ENCODE measurements at places on chromosomes 12 and 14.

- peak; percentile 58 for DNase-seq
Observed at GRCh38 chr14:102591372-102591943, 991 bp upstream of the RCOR1 start.

- no peak for DNase-seq
Observed at GRCh38 chr12:71752891-71753290, 1.8 kb upstream of the RAB21 start.

DNA sequence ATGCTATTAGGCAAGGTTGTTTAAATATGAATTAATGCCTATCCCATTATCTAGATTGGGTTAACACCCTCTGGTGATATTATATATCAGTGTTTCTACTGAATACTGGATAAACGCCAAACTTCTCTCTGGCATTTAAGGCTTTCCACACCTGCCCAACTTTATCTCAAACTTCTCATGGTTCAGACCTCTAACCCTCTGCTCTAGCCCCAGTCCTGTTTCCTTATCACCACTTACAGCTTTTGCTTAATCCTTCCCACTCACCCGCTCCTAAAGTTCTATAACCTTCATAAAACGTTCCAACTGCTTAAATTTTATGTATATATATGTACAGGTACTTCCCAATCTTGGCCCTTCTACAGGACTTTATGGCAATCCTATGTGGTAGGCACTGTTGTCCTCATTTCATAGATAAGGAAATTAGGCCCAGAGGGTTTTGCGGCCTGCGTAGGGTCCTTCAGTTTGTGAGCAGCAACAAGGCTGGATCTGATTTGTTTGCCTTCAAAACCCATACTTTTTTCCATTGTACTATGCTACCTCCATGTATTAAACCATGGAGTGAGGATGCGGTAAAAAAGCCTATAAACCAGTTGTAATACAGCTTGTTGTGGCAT lies 1.2 kb downstream of the LPCAT3 start:
- no peak for DNase-seq

- DNase-seq: no peak
Observed at GRCh38 chr14:46048127-46048526, 603.5 kb downstream of the RPL10L start.

DNA sequence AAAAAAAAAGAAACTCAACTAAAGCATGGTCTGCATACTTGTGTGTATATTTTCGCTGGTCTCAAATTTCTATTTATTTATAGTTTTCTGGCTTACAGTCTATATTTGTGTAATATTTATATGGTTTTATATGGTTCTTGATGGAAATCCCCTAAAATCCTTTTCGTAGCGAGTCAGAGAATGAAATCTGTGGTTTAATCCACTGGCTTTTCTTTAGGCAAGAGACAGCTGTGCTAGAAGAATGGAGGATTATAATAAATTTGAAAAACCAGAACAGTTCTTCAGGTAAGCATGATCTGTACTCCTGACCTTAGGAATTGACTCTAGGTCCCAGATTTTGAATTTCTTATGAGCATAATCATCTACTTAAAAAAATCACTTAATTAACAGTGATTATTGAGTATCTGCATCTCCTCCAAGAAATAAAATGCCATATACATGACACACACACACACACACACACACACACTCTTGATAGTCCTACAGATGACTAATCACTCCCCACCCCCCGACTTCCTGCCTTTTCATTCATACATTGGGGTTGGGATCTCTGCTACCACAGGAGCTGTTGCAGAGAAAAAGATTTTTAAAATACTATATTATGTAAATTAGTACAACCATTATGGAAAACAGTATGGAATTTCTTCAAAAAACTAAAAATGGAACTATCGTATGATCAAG lies 113.4 kb downstream of the CRADD start:
- DNase-seq: peak; percentile 75

GRCh38 chr12:94988471-94988870 lies 15.0 kb downstream of the NDUFA12 start:
- no peak for DNase-seq

- no peak for DNase-seq
Observed at GRCh38 chr12:75705749-75706711, 194.6 kb upstream of the KRR1 start.

- no peak for DNase-seq
Observed at GRCh38 chr14:76901171-76902055, 75.2 kb downstream of the LRRC74A start.

DNA sequence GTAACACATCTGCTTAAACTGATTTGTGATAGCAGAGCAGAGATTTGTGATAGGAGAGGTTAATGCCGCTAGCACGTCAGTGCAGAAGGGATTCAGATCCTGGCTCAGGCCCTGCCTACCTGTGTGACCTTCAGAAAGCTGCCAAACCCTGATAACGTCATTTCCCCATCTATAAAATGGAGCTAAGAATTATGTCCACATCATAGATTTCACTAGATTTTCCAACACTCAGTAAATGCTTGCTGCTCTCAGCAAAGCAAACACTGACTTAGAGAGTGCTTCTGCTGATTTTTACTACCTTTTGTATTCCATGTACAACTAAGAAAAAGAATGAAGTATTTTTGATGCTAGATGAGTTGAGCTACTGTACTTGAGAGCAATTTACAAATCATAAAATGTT lies 261.4 kb downstream of the ITPR2 start:
- DNase-seq: no peak

- DNase-seq: no peak
Observed at GRCh38 chr12:119613319-119613936, 19.9 kb downstream of the TMEM233 start.

- DNase-seq: no peak
Observed at GRCh38 chr12:105538880-105539279, 208.4 kb downstream of the C12orf75 start.

GRCh38 chr12:122726080-122726558 lies 4.5 kb downstream of the HCAR1 start:
- no peak for DNase-seq

- no peak for DNase-seq
Observed at GRCh38 chr14:97385727-97386126, 588.5 kb downstream of the VRK1 start.

- no peak for DNase-seq
Observed at GRCh38 chr14:19917955-19918518, 2.4 kb upstream of the OR4K5 start.

GRCh38 chr14:51139121-51139681 lies 44.3 kb upstream of the TRIM9 start:
- no peak for DNase-seq

- DNase-seq: no peak
Observed at GRCh38 chr12:14537088-14537487, 30.6 kb downstream of the PLBD1 start.

DNA sequence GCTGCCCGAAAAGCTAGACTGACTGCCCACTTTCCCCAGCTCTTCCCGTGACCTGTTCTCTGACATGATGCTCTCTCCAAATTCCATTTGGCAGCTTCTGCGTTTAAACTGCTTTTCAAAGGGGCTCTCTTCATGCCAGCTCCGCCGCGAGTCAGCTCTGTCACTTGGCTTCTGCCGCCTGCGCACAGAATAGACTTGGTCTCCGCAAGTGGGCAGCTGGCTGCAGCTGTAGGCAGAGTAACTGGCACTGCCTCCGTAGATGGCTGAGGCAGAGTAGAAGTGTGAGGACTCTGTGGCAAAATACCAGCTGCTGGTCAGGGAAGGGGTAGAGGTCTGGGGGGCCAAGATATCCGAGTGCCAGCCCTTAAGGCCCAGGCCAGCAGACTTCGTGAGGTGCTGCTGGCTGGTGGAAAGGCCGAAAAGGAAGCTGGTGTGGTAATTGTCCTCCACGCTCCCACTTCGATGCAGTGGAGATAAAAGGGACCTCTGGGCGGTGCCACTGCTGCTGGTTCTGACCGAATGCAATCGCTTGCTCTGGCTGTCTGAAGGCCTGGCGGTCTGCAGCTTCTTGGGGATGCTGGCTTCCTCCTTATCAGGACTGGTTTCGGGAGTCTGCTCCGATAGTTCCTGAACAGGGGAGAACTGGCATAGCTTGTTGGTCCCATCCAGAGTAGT lies 85.7 kb downstream of the DUSP16 start:
- DNase-seq: no peak

- DNase-seq: no peak
Observed at GRCh38 chr14:37585101-37585511, 9.9 kb downstream of the FOXA1 start.

- DNase-seq: no peak
Observed at GRCh38 chr12:87201598-87201997, 827.6 kb downstream of the C12orf50 start.

- no peak for DNase-seq
Observed at GRCh38 chr14:44316647-44317440, 190.2 kb downstream of the FSCB start.

- no peak for DNase-seq
Observed at GRCh38 chr12:49703647-49704137, 3.5 kb downstream of the FMNL3 start.

- DNase-seq: no peak
Observed at GRCh38 chr14:65483647-65484046, 71.1 kb downstream of the FUT8 start.

GRCh38 chr12:10624605-10625004 lies 11.2 kb upstream of the MAGOHB start:
- DNase-seq: no peak

DNA sequence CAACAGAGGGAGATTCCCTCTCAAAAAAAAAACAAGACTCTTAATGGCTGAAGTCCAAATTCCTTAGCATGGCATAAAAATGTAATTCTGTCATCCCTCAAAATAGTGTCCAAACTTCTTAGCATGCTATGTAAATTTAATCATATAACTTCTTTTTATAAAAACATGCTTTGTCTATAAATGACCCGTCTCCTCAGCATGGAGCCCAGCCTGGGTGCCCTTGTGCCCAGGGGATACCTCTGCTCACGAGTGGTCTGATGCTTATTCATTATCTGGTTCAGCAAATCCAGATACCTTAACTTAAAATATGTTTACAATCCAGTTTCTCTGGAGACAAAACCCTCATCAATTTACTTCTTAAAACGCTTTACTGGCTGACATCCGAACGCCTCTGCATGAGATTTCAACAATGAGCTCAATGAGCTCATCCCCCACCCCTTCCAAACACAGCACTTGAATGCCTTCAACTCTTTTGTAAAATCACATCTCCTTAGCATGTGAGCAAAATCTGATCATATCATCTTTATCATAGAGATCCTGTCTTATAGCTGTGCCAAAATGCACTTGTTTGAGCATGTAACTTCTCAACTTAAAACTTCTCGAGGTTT lies 15.7 kb downstream of the RTL1 start:
- no peak for DNase-seq

DNA sequence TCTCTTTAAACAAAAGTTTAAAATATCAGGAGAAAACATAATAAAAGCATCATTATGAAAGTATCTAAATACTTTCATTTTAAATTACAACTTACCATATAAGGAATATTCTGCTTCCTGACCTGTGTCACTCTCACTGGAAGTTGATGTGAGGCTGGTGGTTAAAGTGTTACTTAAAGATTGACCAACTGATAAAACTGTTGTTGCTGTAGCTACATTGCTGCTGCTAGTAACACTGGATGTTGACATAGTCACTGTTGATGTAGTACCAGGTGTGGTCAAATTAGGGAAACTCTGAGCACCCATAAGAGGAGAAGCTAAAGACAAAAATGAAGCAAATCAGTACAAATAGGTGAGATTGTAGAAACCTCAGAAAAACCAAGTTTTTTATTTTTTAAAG lies 79.9 kb downstream of the HECTD1 start:
- DNase-seq: no peak

GRCh38 chr12:8047842-8048241 lies 15.3 kb downstream of the FOXJ2 start:
- no peak for DNase-seq

GRCh38 chr14:67704484-67705089 lies 2.9 kb downstream of the RDH12 start:
- peak; percentile 47 for DNase-seq

DNA sequence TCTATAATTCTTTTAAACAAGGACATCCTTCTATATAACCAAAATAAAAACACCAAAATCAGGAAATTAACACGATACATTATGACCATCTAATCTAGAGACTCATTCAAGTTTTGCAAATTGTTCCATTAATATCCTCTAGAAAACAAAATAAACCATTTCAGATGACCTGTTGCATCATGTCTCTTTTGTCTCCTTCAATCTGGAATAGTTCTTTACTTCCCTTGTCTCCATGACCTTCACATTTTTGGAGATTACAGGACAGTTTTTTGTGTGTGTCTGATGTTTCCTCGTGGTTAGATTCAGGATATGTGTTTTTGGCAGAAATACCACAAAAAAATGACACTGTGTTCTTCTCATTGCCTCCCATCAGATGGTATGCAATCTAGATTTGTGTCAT lies 12.5 kb upstream of the DCAF4 start:
- DNase-seq: no peak

GRCh38 chr14:57060276-57060955 lies 208.3 kb downstream of the EXOC5 start:
- no peak for DNase-seq

- no peak for DNase-seq
Observed at GRCh38 chr12:66210840-66211239, 21.8 kb downstream of the IRAK3 start.

GRCh38 chr14:98748966-98749365 lies 523.0 kb downstream of the BCL11B start:
- DNase-seq: no peak

- DNase-seq: no peak
Observed at GRCh38 chr14:63725786-63726460, 1.9 kb downstream of the SGPP1 start.

- DNase-seq: no peak
Observed at GRCh38 chr12:124230789-124231188, 64.1 kb upstream of the RFLNA start.

DNA sequence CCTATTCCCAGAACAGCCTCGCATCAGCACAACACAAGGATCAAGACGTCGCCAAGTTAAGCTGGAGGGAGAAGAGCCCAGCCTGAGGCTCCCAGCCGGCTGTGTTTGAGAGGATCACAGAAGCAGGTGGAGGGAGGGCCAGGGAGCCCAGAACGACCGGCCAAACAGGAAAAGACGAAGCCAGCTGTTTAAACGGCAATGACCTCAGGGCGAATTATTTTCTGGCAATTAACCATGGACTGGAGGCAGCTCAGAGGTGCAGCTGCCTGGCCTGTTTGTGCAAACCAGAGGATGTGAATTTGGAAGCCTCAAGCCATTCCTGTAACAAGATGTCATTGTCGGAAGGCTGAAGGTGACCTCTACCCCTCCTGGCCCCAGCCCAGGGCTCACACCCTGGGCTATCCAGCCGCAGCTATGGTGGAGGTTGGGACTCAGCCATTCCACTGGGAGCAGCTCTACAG lies 175.8 kb upstream of the PRMT8 start:
- no peak for DNase-seq

GRCh38 chr12:47361389-47362021 lies 281.7 kb upstream of the AMIGO2 start:
- peak; percentile 62 for DNase-seq

- no peak for DNase-seq
Observed at GRCh38 chr12:106150555-106150954, 11.8 kb upstream of the NUAK1 start.

- no peak for DNase-seq
Observed at GRCh38 chr12:113464452-113464775, 7.3 kb downstream of the LHX5 start.

All from DND-41 (cell line).